ENCODE measurements at places on chromosomes 7 and 10. TPM values are rescaled to one million over a fixed set of nuclear protein-coding genes. Genes with fewer than 3 reads are reported as not detected.

- DNase-seq: no peak
Measured at GRCh38 chr10:71527135-71527534, 130.4 kb downstream of the CDH23 start.

- DNase-seq: no peak
Measured at GRCh38 chr7:140967438-140967837, 42.7 kb upstream of the BRAF start.

MSMB gene
- not detected for total RNA-seq

GRCh38 chr10:132200344-132201110, 13.8 kb downstream of the DPYSL4 start:
- DNase-seq: no peak

GRCh38 chr10:61195211-61195610, 251.2 kb upstream of the RHOBTB1 start:
- no peak for DNase-seq

- no peak for DNase-seq
Measured at GRCh38 chr10:11789306-11789705, 33.9 kb upstream of the PROSER2 start.

MUC3A gene
- not detected for total RNA-seq

DNA sequence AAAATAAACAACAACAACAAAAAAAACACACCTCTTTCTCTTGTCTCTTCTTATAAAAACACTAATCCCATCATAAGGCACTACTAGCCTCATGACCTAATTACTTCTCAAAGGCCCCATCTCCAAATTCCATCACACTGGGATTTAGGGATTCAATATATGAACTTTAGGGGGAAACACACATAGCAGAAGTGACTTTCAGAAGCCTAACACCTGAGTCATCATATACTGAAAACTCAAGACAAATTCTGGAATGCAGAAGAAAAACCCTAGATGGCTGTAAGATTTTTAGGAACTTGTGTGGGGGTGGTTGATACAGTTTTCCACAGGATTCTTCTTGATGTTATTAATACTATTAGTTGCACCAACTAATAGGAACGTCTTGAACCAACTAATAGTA, 33.7 kb upstream of the CSTF2T start:
- no peak for DNase-seq

GRCh38 chr10:17649836-17650235, 5.9 kb downstream of the STAM start:
- DNase-seq: no peak

- DNase-seq: no peak
Measured at GRCh38 chr10:78115135-78115853, 81.6 kb downstream of the RPS24 start.

- DNase-seq: no peak
Measured at GRCh38 chr10:100985336-100985735, 2.0 kb downstream of the MRPL43 start.

VAX1 gene
- 0.23 TPM for total RNA-seq

DNA sequence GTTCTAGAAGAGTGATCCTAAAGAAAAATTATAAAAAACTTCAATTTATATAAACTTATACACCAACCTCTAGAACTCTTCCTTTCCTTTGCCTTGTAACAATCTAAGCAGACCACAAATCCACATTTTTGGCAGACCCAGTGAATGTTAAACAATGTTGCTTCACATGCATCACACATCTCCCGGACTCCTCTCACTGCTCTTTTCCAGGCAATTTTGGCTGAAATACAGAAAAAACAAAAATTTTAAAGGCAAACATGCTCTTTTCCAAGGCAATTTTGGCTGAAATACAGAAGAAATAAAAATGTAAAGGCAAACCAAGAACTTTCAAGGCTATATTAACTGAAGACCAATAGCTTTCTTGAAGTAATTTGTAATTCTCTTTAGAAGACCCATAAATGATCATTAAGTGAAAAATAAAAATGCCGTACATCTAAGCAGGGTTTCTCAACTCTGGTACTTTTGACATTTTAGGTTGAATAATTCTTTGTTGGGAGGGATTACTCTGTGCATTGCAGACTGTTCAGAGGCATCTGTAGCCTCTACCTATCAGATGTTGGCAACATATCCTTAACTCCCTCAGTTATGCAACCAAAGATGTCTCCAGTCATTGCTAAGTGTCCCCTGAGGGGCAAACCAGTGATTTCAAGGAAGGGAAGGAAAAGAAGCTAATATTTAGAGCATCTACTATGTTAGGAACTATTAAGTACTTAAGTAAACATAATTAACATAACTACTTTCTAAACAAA, 64.4 kb downstream of the NRBF2 start:
- DNase-seq: no peak

GRCh38 chr10:114262496-114262895, 23.4 kb downstream of the VWA2 start:
- no peak for DNase-seq

GRCh38 chr7:81846398-81846797, 76.6 kb upstream of the HGF start:
- no peak for DNase-seq

DNA sequence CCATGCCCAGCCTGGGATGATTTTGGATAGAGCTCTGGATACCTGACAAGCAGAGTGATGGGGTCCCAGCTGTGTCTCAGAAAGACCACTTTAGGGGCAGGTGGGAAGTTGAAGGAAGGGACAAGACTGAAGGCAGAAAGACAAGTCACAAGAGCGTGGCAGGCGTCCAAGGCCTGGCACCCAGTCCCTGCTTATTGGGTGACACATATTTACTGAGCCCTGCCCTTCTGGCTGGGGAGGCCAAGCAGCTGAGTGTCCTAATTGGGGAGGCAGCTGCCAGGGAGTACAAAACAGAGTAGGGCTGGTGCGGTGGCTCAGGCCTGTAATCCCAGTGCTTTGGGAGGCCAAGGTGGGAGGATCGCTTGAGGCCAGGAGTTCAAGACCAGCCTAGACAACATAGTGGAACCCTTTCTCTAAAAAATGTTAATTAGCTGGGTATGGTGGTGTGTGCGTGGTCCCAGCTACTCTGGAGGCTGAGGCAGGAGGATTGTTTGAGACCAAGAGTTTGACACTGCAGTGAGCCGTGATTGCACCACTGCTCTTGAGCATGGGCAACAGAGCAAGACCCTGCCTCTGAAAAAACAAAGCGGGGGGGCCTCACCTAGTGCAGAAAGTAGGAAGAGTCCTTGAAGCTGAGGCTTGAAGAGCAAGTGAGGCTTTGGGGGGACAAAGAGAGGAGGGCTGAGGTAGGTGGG, 53.0 kb upstream of the GTF2I start:
- DNase-seq: no peak

MALRD1 gene
- total RNA-seq: 0.84 TPM

DNA sequence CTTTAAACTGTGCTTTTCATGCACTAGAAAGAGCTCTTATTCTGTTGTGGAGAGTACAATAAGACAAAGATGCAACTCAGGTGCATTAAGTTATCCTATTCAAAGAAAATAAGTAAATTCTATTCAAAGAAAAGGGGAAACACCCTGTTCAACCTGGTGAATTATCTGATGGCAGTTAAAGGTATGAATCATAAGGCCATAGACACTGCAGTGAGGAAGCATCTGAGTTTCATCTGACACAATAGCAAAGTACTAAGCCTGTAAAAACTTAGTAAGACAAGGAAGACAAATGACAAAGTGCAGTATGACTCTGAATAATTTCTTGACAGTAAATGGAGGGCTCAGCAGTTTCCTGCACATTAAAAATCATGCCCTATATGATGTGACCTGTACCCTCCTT, 91.0 kb upstream of the LRRTM3 start:
- DNase-seq: no peak

ZNF853 gene
- total RNA-seq: 9.2 TPM

DNA sequence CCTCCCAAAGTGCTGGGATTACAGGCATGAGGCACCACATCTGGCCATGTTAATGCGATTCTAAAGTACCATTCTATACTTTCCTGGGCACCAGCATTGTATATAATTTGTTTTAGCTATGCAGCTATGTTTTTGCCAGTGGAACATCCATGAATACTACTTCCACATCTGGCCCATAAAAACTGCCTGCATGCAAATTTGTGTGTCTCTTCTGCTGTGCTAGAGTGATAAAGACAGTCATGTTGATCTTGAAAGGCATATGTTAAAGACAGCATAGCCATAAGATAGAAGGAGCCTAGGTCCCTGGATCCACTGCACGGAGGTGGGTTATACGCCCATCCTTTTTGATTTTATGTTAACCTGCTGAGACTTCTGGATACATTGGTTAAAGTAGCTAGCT, 52.3 kb downstream of the HACD1 start:
- DNase-seq: no peak

MEOX2 gene
- 1.4 TPM for total RNA-seq

TCF7L2 gene
- 34.8 TPM for total RNA-seq

DNA sequence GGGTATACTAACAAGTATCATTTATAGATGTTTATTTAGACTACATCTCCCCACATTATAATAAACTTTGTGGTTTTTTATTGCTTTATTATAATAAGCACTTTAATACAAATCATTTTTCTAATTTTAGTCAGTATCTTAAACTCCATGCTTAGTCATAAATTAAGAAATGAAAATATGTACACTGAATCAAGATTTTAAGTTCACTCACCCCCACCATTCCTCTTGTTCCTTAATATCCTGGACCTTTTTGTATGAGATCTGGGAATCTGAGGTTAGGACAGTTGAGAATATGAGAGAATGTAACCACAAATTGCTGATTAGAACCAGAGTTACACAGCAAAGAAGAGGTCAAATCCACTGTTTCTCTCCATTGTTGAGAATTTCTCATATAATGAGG, 93.6 kb upstream of the WNT16 start:
- DNase-seq: no peak

DNA sequence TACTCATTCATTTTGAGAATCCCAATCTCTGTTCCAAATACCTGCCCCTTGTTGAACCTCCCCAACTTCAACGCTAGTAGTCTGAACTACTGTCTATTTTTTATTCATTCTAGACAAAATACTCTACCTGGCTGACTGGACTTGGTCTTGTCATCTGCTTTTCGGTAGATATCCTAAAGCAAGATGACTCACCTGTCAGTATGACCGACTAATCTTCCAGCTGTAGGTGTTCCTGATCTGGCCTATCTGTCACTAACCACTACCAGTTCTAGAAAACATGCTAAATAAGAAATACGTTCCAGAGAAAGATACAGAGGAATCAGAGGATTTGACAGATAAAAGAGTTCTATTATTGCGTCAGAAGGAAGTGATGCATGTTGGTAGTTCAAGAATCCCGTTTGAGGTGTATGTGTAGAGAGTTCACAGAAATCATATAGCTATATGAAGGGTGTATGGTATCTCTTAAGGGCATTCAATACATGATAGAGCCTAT, 81.1 kb downstream of the IDE start:
- DNase-seq: no peak

GRCh38 chr7:133945497-133945896, 181.6 kb upstream of the LRGUK start:
- DNase-seq: no peak

DNA sequence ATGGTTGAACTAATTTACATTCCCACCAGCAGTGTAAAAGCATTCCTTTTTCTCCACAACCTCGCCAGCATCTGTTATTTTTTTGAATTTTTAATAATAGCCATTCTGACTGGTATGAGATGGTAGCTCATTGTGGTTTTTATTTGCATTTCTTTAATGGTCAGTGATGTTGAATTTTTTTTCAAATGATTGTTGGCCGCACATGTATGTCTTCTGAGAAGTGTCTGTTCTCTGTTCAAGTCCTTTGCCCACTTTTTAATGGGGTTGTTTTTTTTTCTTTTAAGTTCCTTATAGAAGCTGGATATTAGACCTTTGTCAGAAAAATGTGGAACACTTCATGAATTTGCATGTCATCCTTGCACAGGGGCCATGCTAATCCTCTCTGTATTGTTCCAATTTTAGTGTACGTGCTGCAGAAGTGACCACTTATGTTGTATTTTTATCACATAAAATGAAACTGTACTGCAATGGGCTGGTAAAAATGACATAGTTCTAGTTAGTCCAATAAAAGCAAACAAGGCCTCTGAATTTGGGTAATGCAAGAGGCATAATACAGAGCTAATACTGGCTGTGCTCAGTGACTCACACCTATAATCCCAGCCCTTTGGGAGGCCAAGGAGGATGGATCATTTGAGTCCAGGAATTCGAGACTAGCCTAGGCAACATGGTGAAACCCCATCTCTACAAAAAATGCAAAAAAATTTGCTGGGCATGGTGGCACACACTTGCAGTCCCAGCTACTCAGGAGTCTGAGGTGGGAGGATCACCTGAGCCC, 70.3 kb downstream of the ABI1 start:
- DNase-seq: no peak

TUBB8 gene
- 0.68 TPM for total RNA-seq
